ENCODE measurements at places on chromosomes 12 and 14. TPM values are rescaled to one million over a fixed set of nuclear protein-coding genes. Genes with fewer than 3 reads are reported as not detected.

DNA sequence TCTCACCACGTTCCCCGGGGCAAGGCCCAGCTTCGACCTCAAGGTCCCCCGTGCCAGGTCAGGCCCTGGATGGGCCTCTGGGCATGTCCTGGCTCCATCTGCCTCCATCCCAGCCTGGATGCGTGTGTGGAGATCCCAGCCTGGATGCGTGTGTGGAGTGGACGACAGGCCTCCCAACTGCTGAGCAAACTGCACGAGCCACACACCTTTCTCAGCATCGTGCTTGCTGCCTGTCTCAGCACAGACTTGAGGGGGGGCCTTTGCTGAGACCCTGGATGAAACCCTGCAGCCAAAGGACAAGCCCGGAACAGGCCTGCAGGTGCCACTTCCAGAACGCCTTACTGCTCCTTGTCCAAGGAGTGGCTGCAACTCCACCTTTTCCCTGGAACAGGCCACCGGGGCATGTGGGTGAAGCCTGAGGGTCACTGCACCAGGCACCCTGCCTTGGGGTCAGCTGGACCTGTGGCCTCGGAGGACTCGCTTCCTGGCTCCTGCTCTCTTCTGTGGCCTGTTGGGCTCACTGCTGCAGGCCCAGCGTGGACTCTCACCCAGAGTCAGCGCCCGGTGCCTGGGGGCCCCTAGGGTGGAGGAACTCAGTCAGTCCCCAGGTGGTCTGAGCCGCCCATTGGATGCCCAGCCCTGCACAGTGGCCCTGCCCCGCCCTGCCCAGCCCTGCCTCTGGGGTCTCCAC, 176.0 kb downstream of the KIF26A start:
- no peak for DNase-seq

DNA sequence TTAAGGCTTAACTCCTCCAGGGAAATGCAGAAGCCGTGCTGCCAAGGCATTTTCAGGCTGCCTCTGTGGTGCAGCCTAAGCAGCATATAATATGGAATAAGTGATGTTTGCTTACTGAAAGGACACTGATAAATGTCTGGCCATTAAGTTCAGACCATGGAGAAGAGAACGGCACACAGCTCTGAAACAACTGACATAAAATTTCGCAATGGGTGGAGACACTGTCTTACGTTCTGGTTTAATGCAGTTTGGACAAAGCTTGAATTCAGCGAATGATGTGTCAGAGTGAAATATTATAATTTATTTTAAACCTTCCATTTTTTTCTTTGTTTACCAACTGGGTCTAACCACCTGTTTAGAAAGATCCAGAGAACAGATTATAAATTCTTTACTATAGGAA, 27.2 kb upstream of the NRXN3 start:
- no peak for DNase-seq

DNA sequence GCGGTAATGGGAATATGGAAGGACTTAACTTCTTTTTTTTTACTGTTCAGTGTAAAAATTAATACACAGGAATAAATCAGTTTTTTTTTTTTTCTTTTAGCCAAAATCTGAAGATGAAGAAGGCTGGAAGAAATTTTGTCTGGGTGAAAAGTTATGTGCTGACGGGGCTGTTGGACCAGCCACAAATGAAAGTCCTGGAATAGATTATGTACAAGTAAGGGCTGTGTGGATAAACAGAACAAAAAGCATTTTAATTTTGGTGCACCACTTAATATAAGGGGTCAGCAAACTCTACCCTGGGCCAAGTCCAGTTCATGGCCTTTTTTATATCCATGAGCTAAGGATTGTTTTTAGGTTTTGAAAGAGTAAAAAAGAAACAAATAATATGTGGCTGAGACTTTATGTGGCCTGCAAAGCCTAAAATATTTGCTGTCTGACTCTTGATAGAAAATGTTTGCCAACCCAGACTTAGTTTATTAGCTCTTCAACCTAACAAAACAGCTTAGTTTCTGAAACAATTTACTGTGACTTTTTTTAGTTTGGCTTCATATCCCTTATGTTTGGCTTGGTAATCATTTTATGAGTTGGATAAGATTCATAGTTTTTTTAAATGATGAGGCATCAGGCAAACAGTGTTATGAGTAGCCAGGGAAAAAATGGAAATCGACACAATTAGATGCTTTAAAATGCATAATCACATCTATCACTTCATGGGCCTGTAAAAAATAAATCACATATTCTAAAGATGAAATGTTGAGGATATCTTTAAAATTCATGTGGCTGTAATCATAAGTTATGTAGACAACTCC, 8.4 kb downstream of the GEMIN2 start:
- DNase-seq = no peak

DNA sequence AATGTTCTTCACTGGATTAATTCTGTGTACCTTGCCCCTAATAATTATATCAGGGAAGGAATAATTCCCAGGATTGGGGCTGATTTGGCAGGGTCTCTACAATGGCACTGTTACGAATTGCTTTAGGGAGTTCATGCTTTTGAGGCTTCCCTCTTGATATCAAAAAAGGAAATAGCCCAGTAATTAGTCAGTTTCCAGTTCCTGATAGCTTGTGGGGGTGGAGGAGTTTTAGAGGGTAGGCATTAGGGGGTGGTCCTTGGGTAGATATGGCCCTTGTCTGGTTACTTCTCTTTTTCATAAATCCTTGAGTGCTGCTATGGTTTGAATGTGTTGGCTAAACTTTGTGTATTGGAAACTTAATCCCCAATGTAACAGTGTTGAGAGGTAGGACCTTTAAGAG, 6.1 kb upstream of the SRSF5 start:
- DNase-seq = no peak

DNA sequence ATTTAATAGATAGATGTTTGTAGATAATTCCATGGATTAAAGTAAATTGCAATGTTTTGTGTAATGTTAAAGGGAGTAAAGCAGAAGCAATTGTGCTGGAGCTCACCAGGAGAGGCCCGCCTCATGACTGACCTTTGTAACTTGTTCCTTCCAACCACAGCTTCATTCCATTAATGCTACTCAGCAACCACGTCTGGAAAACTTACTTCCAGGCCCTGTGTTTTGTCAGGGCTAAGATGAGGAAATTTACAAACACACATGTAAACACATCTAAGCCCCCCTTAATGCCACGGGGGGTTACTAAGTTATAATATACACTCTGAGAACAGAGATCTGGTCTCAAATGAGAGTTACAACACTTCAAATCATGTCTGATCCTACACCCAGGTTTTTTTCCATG, 12.4 kb downstream of the LUM start:
- DNase-seq = peak; percentile 76

- DNase-seq = no peak
These were observed 99.0 kb upstream of the SSTR1 start for GRCh38 chr14:38108681-38109080.

- no peak for DNase-seq
These were observed 14.0 kb upstream of the CRADD start for GRCh38 chr12:93663006-93663728.

Gene TUBA1C
- total RNA-seq = 1,096 TPM
